ENCODE measurements at places on chromosomes 2 and 18.

GRCh38 chr2:190497428-190497827 lies 37.1 kb downstream of the NEMP2 start:
- no peak for DNase-seq

DNA sequence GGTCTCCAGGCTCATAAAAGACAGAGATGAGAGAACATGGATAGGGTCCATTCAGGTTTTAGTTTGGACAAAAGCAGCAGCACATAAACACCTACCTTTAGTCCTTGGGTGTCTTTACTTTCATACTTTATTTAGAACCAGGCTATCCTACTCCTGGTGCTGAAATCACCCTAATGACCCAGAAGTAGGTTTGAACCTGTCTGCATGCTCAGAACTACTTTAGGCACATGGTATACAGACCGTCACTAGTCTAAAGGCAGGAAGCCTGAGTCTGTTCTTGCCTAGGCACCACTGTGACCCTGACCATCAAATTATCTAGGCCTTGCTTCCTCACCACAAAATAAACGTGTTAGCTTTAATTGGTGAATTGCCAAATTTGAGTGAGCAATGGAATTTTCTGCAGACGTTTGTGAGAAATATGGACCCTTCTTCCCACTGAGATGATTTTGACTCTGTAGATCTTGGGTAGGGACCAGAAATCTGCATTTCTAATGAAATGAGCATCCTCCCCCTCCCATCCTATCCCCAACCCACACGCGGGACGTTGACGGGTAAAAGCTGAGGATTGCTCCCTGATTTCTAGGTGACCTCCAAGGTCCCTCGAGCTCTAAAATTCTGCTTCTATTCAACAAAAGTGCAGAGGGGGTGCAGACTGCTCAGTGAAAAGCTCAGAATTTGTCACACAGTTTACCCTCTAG lies 75.1 kb downstream of the PLEKHM3 start:
- no peak for DNase-seq

DNA sequence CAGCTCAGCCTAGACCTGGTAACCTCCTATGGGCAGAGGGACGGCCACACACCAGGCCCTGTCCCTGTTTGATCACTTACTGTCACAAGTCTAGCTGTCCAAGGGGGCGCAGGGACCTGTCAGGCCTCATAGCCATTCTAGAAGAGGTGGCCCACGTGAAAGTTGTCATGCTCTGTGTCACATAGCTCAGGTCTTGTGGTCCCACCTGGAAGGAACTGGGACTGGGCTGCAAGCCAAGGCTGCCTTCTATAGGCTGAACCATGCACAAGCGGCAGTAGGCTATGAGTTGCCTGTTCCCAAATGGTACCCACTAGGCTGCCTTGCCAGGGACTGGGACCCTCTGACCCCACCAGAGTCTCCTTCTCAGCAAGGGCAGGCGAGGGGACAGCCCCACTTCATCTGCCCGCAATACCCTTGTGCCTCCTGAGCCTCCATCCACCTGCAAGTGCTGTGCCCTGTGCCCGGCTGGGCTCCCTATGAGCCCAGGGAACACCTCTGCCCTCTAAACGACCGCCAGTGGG lies 177.5 kb downstream of the ANAPC1 start:
- no peak for DNase-seq

DNA sequence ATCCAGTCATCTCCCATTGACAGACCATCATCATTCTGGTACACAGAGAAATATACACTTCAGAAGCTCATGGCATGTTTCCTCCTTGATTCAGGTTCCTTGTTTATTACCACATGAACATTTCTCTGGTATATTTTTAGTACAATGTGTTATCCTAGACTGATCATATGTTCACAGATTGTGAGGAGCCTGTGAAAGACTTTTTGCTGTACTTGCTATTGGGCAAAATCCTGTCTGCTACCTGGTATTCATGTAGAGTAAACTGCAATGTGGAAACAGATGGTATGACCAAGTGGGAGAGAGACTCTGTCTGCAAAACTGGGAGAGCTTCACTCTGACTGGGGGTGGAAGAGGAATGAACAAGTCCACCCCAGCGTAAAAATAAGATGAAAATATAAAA lies 657.2 kb downstream of the IRS1 start:
- DNase-seq, result no peak

- DNase-seq, result no peak
Observed at GRCh38 chr2:66576311-66576560, 141.3 kb downstream of the MEIS1 start.

- no peak for DNase-seq
Observed at GRCh38 chr2:157876786-157877138, 632 bp upstream of the ACVR1 start.

DNA sequence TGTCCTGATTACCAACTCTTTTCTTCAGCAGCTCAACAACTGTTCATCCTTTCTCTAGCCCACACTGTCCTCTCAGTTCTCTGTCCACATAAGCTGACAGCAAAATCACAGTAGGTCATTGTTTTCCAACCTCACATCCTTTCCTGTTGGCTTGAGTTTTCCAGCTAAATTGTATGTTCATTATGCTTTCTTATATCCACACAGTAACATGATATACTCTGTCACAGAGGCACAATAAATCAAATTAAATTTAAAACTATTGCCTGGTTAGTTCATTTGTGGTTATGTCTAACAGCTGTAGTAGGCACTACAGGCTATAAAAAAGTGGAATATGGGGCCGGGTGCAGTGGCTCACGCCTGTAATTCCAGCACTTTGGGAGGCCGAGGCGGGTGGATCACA lies 179.9 kb downstream of the ETAA1 start:
- no peak for DNase-seq

DNA sequence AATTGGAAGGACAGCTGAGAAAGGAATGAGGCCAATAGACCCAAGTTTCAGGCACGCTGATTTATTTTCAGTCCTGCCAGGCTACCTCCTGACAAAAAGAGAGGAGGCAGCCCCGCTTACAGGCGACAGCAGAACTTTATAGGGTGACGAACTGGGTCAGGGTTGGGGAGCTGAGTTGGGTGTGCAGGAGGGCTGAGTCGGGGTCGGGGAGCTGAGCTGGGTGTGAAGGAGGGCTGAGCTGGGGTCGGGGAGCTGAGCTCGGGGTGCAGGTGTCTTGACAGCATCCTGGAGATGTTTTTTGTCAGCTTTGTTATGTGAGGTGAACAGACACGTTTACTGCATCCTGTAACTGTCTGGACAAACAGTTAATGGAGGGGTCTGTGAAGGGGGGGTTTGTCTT lies 342.2 kb downstream of the ADCYAP1 start:
- no peak for DNase-seq

- peak; percentile 45 for DNase-seq
Observed at GRCh38 chr2:127650785-127651380, 4.9 kb downstream of the GPR17 start.

DNA sequence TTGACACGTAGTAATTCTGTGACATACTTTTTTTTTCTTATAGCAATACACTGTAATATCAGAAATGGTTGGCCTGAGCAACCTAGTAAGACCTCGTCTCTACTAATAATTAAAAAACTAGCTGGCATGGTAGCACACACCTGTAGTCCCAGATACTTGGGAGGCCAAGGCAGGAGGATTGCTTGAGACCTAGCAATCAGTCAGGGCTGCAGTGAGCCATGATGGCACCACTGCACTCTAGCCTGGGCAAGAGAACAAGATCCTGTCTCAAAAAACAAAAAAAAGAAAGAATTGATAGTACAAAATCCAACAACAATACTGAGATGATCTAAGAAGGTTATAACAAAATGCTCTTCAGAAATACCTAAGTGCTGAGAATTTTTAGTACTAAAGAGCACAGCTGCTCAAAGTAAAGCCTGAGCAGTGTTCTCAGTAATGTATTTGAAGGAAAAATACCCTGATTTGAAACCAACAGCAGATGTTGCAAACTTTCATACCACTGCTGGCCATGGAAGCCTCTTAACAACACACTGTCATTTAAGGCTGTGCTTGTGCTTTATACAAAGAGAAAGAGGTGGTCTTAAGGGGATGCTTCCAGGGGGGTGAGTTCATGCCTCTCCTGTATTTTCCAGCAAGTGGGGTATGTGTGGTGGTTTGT lies 132.6 kb upstream of the CDCA7 start:
- DNase-seq, result no peak

- no peak for DNase-seq
Observed at GRCh38 chr2:113741091-113741490, 15.4 kb downstream of the SLC35F5 start.

GRCh38 chr2:138703242-138703641 lies 76.9 kb downstream of the NXPH2 start:
- DNase-seq, result no peak

- DNase-seq, result no peak
Observed at GRCh38 chr2:139427164-139427563, 647.0 kb upstream of the NXPH2 start.

DNA sequence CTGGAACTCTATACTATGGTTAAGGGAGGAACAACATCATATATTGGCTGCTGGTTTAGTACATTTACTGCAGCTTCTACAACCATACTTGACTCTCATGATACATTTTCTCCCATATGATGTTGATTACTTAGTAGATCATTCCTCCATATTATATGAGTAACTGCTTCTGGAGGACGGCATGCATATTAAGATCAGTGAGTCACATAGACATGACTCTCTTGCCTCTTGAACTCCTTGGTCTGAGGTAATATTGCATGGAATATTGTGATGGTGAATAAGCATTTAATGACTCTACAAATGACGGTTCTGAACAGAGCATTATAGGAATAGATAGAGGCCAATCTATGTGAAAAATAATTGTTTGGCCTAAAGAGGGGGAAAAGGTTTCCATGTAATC lies 418.8 kb upstream of the SPHKAP start:
- no peak for DNase-seq

GRCh38 chr18:48815179-48815515 lies 135.6 kb downstream of the SMAD7 start:
- no peak for DNase-seq

DNA sequence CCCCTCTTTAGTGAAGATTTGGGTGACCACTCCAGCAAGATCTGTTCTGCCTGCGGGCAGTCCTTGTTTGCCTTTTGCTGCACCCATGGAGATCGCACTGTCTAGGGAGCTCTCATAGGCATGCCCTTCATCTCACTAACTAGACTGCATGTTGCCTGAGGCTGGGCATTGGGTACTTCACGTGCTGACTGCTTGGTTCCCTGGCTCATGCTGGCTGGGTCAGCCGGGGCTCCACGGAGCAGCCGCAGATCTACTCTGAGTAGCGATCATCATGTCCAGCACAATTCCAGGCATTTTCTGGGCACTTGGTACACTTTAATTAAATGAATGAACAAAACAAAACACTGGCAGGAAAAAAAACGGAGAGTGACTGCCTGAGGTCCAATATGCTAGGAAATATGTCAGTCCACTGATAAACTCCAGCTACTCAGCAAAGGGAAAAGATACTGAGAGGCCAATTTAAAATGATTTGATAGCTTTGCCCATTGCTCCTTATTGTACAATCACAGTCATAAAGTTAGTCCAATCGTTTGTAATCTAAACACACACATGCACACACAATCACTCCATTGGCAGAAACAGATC lies 220.3 kb downstream of the C1D start:
- no peak for DNase-seq

- no peak for DNase-seq
Observed at GRCh38 chr2:175976391-175977157, 25.5 kb downstream of the LNPK start.

GRCh38 chr2:46411985-46412384 lies 67.4 kb upstream of the TMEM247 start:
- DNase-seq, result no peak

DNA sequence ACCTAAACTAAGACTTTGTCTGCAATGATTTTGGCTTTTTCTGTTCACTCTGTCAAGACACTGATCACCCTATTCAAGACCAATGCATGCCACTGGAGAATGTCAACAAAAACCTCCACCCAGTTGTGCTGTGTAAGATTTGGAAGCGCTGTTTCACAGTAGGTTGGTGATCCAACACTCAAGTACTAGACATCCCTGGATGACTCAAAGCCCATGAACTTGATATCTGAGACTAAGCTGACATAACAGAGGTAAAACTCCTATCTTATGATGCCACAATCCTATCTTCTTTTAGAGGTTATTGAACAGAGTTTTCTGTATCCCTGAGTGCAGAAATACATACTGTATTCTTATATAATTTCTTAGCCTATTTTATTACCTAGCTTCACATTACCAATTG lies 251.3 kb upstream of the ETAA1 start:
- DNase-seq, result no peak

DNA sequence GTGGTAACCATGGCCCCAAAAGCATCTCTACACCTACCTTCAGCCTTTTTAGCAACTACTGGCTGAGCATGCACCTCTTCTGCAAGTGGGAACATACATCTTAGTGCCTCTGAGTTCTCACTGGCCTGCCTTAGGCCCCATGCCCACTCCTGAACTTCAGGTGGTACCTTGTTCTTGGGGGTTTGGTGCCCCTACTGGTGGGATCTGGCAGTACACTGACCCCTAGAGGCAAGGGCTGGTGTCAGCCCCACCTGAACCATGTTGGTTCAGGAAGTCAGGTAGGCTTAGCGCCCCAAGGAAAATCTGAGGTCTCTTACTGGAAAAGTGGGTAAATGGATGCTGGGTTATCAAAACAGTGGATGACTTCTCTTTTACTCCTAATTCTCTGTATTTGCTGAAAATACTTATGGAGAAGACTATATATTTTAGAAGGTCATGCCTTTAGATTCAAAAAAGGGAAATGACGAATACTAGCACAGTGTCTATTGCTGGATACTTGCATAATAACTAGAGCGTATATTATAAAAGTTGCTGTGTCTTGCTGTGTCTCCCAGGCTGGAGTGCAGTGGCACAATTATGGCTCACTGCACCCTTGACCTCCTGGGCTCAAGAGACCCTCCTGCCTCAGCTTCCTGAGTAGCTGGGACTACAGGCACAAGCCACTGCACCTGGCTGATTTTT lies 84.6 kb downstream of the RAB31 start:
- DNase-seq, result no peak

DNA sequence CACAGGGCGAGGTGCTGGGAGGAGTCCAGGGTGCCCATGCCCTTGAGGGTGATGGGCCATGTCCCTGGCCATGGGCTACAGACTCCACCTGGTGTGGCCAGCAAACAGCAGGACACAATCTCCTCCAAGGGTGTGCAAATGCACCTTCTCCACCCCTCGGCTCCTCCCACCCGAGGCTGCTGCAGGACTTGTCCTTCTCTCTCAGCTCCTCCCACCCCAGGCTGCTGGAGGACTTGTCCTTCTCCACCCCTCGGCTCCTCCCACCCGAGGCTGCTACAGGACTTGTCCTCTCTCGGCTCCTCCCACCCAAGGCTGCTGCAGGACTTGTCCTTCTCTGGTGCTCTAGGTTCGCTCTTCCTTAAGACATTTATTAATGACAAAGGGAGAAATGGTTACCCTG lies 57.3 kb upstream of the SNTG2 start:
- DNase-seq, result no peak

DNA sequence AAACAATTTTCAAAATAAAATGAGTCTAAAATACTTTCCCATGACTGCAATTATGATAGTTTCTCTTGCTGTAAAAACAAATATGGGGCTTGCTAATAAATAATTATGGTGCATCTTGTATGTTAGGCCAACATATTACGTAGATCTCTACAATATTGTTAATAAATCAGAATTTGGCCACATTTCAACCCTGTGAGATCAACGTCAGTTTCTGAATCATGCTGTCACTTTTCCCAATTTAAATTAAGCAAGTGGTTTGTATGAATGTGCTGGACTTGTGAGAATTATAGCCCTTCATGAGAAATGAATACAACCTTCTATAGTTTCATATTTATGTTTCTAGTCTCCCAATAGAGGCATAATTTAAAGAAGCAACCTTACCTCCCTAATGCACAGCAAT lies 808.9 kb downstream of the SUCLG1 start:
- no peak for DNase-seq

Measured in lower lobe of right lung (tissue), 2 donors.